Activated B cell treated with CpG ODN at 0.5 μM for 24 hours (primary cell): ENCODE measurements at places on chromosomes 1 and 21. TPM values are rescaled to one million over a fixed set of nuclear protein-coding genes. Genes with fewer than 3 reads are reported as not detected.

Gene VAV3
- 28.7 and 29.1 TPM in 2 replicates for total RNA-seq

DNA sequence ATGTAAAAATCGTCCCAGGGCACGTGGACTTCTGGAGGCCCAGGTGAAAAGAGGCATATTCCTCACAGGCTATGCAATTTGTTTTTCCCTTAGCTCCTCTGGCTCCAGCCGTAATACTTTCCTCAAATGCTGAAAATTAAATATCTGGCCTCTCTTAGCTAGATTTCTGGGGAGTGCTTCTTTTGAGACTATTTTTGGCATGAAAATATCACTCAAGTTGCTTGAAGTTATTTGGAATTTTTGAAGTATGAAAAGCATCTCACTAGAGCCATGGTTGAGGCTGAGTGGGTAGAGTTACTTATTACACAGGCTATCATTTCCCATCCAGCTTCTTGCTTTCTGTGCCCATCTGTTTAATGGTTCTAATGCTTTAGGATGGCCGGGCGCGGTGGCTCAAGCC is 59.7 kb downstream of the MYOM3 start:
- H3K4me1 ChIP-seq = no peaks in the 10 kb centered on the region
- H3K27me3 ChIP-seq = peaks cover 3% of the 10 kb centered on the region
- H3K4me3 ChIP-seq = no peak overlapping the region
- no peak overlapping the region for H3K27ac ChIP-seq
- no peaks in the 10 kb centered on the region for H3K36me3 ChIP-seq

DNA sequence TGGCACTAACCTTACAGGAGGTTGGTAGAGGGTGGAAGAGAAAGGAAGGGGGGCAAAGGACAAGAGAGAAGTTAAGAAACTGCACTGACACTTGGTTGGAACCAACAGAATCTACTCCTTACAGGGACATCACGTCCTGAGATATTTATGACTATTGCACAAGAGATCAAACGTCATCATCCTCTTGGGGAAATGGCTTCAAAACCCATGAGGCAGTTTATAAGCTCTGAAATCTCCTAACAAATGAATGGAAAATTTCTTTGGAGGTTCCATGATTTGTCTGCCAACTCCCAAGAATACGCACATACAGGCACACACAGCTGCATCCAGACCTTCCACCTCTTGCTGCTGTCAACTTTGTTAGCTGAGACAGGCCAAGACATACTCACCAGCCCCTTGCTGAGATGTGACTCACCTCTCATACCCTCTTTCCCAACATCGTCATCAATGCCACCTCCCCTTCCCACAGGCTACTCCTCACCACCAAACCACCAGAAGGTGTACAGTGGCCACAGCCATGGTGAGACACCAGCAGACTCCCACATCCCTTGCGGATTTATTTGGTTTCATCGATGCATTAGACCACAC is 135.5 kb downstream of the SETD4 start:
- no peak overlapping the region for H3K27ac ChIP-seq
- no peak for DNase-seq
- H3K4me1 ChIP-seq = no peaks in the 10 kb centered on the region
- no peaks in the 10 kb centered on the region for H3K36me3 ChIP-seq
- peaks cover 10% of the 10 kb centered on the region for H3K27me3 ChIP-seq

Gene FDPS
- total RNA-seq = 241 and 242 TPM in 2 replicates

DNA sequence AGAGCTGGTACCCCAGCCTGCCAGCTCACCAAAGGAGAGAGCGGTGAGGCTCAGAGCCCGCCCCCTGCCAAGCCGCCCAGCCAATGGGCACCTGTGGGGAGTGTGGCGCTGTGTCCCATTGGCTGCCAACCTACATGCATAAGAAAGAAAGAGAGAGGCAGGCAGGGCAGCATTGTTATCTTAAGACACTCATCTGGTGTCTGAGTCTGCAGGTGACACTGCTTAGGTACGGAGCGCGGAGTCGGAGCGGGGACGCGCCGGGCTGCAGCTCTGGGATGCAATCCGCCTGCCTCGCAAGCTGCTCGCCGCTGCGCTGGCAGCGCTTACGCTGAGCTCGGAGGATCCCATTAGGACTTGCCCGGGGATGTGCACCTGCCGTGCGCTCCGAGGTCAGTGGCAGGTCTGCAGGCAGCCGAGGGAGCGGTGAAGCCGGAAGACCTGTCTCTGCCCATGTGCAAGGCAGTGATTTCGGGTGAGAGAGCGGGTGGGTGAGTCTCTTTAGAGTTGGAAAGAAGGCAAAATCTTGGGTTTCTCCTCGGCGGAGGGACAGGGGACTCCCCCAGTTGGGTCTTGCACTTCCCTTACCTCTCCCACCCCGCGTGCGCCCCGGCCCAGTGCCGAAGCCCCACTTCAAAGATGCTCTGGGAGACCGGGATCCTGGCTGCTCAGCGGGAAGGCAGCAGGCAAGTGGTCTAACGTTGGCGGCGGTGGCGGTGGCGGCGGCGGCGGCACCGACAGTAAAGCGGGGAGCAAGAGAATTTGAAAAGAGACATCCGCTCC is at the start of gene BRINP2:
TSS of gene BRINP2 (plus strand) at position 203 of the 780 bp plus-strand sequence. CDS start 58,919 bp downstream, outside the sequence.
- H3K4me3 ChIP-seq = no peak within 1 kb of the TSS
- H3K4me1 ChIP-seq = no peaks in the 10 kb centered on the region
- DNase-seq = no peak
- peaks cover 20% of the 10 kb centered on the region for H3K27me3 ChIP-seq
- H3K36me3 ChIP-seq = no peaks in the 10 kb centered on the region
- H3K27ac ChIP-seq = no peak within 1 kb of the TSS

- H3K36me3 ChIP-seq = peaks cover 87% of the 10 kb centered on the region
- no peak overlapping the region for H3K27ac ChIP-seq
- no peak overlapping the region for H3K4me3 ChIP-seq
Measured at GRCh38 chr1:204569478-204569877, 53.3 kb downstream of the MDM4 start.

DNA sequence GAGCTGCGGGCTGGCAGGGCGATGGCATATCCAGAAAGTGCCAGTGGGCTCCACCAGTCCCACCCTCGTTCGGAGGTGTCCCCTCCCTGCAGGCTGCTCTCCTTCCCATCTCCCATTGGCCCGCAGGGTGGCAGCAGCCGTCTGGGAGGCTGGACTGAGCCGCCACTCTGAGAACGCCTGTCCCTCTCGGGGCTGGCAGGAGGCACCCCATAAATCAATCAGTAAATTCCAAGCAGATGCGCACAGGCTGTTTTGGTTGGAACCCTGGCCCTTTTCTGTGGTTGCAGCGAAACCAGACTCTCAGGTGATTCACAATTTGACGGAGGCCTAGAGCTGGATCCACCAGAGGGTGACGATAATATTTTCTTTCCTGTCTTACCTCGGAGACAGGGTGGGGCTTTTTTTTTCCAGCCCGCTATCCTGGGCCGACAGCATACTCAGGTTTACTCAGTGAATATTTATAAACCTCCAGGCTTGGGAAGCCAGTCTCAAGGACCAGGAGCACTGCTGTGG is 99.7 kb downstream of the GLIS1 start:
- no peak for DNase-seq
- H3K27ac ChIP-seq = no peak overlapping the region
- no peaks in the 10 kb centered on the region for H3K27me3 ChIP-seq
- H3K4me1 ChIP-seq = no peaks in the 10 kb centered on the region

Gene CD244
- total RNA-seq = not detected in 2 replicates

Gene RSPH1
- 0.38 TPM in 1 of 2 replicates, not detected in the other for total RNA-seq

DNA sequence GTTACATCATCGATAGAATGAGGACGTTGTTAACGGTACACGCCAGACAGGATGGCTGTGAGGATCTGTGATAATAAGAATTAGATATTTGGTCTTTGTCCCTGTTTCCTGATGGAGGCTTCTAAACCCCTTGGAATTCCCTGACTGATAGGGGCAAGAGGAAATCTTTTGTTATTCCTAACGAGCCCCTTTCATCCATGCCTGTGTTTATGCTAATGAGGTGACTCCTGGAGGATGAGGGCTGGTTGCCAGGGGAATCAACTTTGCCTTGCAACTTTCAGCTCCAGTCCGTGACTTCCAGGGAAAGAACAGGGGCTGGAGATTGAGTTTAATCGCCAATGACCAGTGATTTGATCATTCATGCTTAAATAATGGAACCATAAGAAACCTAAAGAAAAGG is 39.3 kb upstream of the NLRP3 start:
- no peak overlapping the region for H3K4me3 ChIP-seq
- H3K27ac ChIP-seq = no peak overlapping the region
- peaks cover 7% of the 10 kb centered on the region for H3K4me1 ChIP-seq

Gene KCNC4
- total RNA-seq = 8.5 and 9.8 TPM in 2 replicates

DNA sequence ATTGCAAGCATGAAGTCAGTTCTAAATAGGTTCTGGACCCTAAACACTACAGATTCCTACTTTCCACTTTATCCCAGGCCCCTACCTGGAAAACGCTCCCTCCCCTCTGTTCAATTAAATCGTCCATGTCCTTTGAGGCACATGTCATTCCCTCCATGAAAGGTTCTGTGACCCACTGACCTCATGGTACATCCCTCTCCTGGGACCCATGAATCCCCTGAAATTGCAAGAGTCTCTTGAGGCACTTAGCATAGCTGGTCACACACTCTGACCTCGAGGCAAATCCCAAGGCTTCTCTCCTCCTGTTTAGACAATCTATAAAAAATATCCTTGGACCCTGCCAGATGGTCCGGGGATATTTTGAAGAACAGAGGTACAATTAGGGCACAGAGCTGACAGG is 34.3 kb upstream of the KRTAP19-8 start:
- no peak for DNase-seq
- H3K4me1 ChIP-seq = no peaks in the 10 kb centered on the region
- no peak overlapping the region for H3K4me3 ChIP-seq
- H3K36me3 ChIP-seq = no peaks in the 10 kb centered on the region

DNA sequence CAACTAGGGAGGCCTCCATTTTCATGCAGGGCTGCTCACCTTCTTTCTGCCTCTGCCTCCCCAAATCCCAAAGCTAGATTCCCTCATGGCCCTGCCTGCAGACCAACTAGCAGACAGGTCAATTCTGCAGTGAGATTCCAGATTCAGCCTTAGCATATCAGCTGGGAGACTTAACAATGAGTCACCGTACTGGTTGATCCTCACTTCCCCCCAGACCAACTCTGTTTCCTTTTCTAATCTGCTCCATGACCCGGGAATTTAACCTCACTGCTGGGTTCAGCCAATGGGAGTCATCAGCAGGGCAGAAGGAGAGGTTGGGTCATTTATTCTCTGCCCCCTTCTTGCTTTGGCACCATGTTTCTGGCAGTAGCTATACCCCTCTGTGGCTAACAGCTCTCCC is 140.6 kb upstream of the GRIK3 start:
- H3K36me3 ChIP-seq = no peaks in the 10 kb centered on the region
- H3K27ac ChIP-seq = no peak overlapping the region
- no peaks in the 10 kb centered on the region for H3K4me1 ChIP-seq
- H3K27me3 ChIP-seq = peaks cover 31% of the 10 kb centered on the region
- DNase-seq = no peak

GRCh38 chr1:161081519-161081918 is 7.8 kb downstream of the NECTIN4 start:
- no peaks in the 10 kb centered on the region for H3K36me3 ChIP-seq
- H3K27ac ChIP-seq = no peak overlapping the region
- H3K4me3 ChIP-seq = no peak overlapping the region

- H3K27me3 ChIP-seq = no peaks in the 10 kb centered on the region
- H3K27ac ChIP-seq = no peak overlapping the region
- H3K4me1 ChIP-seq = peaks cover 1% of the 10 kb centered on the region
- no peak for DNase-seq
- no peaks in the 10 kb centered on the region for H3K36me3 ChIP-seq
- H3K4me3 ChIP-seq = no peak overlapping the region
Measured at GRCh38 chr1:225694151-225694603, 41.3 kb upstream of the ENAH start.

Gene MTOR
- 49.9 and 55.1 TPM in 2 replicates for total RNA-seq

Gene SLC44A3
- not detected in 2 replicates for total RNA-seq
